Endothelial cell (in vitro differentiated cells): ENCODE measurements at places on chromosomes 7 and 10. TPM values are rescaled to one million over a fixed set of nuclear protein-coding genes. Genes with fewer than 3 reads are reported as not detected.

GRCh38 chr7:121113288-121113687 lies 124.8 kb downstream of the CPED1 start:
- no peaks in the 10 kb centered on the region for H3K27me3 ChIP-seq
- no peaks in the 10 kb centered on the region for H3K36me3 ChIP-seq
- H3K27ac ChIP-seq = no peak overlapping the region
- DNase-seq = no peak
- H3K4me3 ChIP-seq = no peak overlapping the region
- H3K4me1 ChIP-seq = no peaks in the 10 kb centered on the region

GRCh38 chr7:82549616-82550285 lies 106.2 kb upstream of the CACNA2D1 start:
- DNase-seq = no peak
- H3K27me3 ChIP-seq = peaks cover 2% of the 10 kb centered on the region
- no peak overlapping the region for H3K4me3 ChIP-seq

GRCh38 chr10:132528064-132528691 lies 9.4 kb upstream of the INPP5A start:
- no peak overlapping the region for H3K4me3 ChIP-seq
- peaks cover 6% of the 10 kb centered on the region for H3K27me3 ChIP-seq
- no peaks in the 10 kb centered on the region for H3K36me3 ChIP-seq

Gene IFIT2
- total RNA-seq = 0.80 TPM

DNA sequence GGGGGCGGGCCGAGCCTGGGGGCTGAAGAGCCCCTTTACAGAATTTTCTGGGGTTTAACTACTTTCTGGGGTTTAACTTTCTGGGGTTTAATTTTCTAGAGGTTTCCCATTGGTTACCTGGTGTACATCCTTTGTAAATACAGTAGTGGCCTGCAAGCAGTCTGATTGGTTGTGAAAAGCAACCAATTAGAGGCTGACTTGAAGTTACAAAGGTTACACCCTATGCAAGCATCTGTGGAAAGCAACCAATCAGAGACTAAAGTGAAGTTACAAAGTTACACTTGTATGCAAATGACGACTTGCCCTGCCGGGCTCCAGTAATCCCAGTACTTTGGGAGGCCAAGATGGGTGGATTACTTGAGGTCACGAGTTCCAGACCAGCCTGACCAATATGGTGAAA lies 27.4 kb downstream of the GTF2I start:
- H3K36me3 ChIP-seq = peaks cover 32% of the 10 kb centered on the region
- no peak overlapping the region for H3K4me3 ChIP-seq
- DNase-seq = no peak
- H3K27me3 ChIP-seq = peaks cover 4% of the 10 kb centered on the region
- H3K4me1 ChIP-seq = peaks cover 18% of the 10 kb centered on the region

DNA sequence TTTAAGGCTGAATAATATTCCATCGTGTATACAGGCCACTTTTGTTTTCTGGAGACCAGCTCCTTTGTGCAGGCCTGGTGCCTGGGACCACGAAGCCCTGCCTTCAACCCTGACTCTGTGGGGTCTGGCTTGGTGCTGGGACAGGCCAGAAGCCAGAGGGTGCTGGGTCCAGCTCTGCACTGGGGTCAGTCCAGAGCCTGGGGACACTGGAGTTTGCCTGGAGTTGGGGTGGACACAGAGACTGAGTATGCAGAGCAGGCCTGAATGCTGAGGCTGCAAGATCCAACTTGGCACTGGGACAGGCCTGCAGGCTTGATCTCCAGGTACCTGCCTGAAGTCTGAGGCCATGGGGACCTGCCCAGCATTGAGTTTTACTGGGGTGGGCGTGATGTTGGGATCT lies 558.8 kb upstream of the CNTNAP2 start:
- DNase-seq = no peak
- no peaks in the 10 kb centered on the region for H3K27me3 ChIP-seq
- H3K4me3 ChIP-seq = no peak overlapping the region
- no peaks in the 10 kb centered on the region for H3K4me1 ChIP-seq
- no peaks in the 10 kb centered on the region for H3K36me3 ChIP-seq

DNA sequence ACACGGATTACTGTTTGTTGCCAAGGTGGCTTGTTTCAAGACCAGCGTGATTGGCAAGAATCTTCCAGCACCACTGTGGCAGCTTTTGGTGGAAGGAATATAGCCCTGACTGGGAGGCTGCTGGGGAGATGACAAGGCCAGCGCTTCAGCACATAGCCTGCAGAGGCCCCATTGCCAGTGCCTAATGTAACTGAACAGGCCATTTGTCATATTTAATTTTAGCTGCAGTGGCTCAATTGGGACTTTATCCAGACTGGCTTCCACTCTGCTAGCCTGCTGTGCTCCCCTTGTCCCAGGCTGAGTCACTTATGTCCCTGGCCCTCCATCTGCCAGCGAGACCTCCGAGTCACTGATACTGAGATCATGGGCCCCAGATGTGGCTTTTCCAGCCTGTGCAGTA lies 483.1 kb downstream of the GALNT17 start:
- no peak overlapping the region for H3K4me3 ChIP-seq
- H3K27ac ChIP-seq = no peak overlapping the region
- H3K4me1 ChIP-seq = peaks cover 4% of the 10 kb centered on the region
- no peaks in the 10 kb centered on the region for H3K27me3 ChIP-seq

DNA sequence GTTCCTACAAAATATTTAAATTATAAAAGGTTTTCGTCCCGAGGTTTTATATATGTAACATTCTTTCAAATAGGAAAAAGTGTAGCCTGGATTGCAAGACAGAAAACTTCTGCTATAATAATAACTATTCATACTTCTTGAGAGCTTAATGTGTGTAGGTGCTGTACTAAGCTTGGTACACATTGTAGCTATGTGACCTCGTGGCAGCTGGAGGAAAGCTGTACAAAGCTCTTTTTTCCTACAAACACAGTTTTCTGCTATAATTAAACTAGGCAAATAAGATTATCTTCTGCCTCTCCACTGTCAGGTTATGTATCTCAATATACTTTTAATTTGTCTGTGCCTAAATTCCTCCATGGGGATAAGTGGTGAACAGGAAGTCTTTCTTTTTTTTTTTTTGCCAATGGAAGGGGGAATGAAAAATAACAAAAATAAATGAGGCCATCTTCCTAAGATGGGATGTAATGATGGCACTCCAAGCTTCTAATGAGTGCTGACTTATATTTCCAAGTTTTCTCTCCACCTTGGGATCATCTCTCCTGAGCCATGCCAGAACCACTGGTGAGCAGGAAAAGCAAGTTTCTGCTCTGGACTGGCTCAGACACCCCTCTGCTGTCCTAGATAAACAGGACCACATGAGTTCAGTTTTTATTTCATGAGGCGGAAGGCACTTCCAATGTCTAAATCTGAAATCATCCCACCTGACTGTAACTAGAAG lies 9.9 kb downstream of the SGMS1 start:
- no peak for DNase-seq
- peaks cover 3% of the 10 kb centered on the region for H3K27me3 ChIP-seq
- no peak overlapping the region for H3K4me3 ChIP-seq
- no peaks in the 10 kb centered on the region for H3K36me3 ChIP-seq

DNA sequence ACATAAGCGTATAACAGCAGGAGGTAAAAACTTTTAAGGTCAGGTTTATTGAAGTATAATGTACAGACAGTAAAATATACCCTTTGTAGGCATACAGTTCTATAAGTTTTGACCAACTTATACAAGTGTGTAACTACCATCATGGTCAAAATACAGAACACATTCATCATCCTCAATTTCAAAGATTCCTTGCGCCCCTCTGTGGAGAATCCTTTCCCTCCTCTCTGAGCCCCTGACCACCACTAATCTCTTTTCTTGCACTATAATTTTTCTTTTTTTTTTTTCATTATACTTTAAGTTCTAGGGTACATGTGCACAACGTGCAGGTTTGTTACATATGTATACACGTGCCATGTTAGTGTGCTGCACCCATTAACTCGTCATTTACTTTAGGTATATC lies 58.1 kb upstream of the CTTNBP2 start:
- no peak overlapping the region for H3K4me3 ChIP-seq
- peaks cover 1% of the 10 kb centered on the region for H3K27me3 ChIP-seq
- peaks cover 11% of the 10 kb centered on the region for H3K4me1 ChIP-seq

- H3K27ac ChIP-seq = peak overlapping the region; percentile 24
- peaks cover 45% of the 10 kb centered on the region for H3K4me1 ChIP-seq
- H3K36me3 ChIP-seq = no peaks in the 10 kb centered on the region
- peaks cover 1% of the 10 kb centered on the region for H3K27me3 ChIP-seq
- DNase-seq = peak; percentile 21
- no peak overlapping the region for H3K4me3 ChIP-seq
Measured at GRCh38 chr7:55552320-55553023, 19.8 kb downstream of the VOPP1 start.

Gene LIPM
- total RNA-seq = 0.31 TPM
